Stimulated activated CD4-positive, alpha-beta T cell treated with anti-CD3 and anti-CD28 coated beads, Interleukin-2, amount 100 ng/mL, for 48 hours (primary cell): ENCODE measurements at places on chromosomes 3 and 15.

GRCh38 chr3:37955918-37956707 lies 34.5 kb upstream of the VILL start:
- no peak for DNase-seq

DNA sequence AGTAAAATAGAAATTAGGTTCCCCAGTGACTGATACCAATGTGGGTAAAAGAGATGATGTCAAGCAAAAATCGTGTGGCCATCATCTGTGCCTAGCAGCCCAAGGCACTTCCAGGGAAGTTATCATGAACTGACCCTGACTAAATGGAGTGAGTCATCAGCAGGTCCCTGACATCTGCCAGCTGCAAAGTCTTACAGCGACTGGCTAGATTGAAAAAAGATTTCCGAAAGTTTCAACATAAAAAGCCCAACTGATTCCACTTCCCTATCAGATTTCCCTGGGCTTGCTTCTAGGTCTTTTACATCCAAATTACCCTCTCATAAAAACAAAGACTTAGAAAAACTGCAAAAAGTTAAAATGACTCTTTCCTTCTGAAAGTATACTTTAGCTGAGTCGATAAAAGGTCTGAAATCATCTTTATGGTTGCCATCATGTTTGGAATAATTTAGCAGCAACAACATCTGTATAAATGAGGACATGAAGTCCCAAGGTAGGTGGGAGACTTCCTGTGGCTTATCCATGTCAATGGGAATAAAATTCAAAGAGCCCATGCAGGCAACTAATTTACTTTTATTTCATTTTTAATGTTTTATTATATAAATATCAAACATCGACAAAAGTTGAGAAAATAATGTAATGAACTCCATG lies 342.8 kb downstream of the ERC2 start:
- DNase-seq = no peak

GRCh38 chr3:13133471-13133981 lies 60.3 kb upstream of the IQSEC1 start:
- DNase-seq = no peak

GRCh38 chr15:67899596-67900283 lies 59.9 kb upstream of the RNU6-1 start:
- DNase-seq = no peak

DNA sequence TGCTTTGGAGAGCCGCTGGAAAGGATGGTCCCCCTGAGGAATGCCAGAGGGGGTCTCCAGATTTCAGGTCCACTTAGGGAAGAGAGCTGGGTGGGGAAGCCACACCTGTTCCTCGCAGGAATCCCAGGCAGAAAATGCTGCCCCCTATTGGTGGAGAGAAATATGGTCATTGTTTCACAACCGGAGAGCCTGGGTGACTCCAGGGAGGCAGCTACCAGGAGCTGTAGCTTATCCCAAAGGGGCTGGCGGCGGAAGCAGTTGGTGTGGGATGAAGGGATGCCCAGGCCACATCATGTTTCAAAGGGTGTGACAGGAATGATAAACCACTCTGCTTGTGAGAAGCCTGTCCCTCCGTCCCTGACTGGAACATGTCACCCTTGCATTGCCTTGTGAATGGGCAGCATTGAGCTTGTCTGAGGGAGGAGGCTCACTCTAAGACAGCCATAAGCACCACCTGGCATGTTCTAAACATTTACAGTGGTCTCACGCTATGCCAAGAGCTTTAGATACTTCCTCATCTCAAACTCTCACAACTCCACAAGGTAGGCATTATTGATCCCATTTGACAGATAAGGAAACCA lies 34.5 kb downstream of the POMGNT2 start:
- peak; percentile 14 for DNase-seq

GRCh38 chr3:78878011-78878410 lies 889.8 kb downstream of the ROBO1 start:
- DNase-seq = no peak

GRCh38 chr15:70535071-70535954 lies 228.0 kb downstream of the UACA start:
- no peak for DNase-seq

GRCh38 chr3:67381667-67382272 lies 272.6 kb downstream of the SUCLG2 start:
- DNase-seq = peak; percentile 33

DNA sequence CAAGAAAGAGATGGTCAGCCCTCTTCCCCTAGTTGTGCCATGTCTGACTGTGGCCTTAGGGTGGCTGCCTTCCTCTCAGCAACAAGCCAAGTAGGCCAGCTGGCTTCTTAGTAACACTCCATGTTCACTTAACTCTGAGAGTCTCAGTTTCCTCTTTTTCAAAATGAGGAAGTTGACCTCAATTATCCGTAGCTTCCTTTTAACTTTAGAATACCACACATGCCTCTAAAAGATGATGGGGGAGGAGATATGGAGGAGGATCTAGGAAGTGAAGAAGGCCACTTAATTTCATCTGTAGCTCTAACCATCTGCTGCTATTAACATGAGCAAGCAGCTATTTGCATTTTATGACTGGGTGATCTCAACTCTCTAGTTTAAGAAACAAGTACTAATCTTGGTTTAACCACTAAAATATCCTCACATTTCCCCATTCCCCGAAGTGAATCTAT lies 32.9 kb downstream of the CD200R1L start:
- no peak for DNase-seq

GRCh38 chr3:127454968-127455367 lies 135.6 kb downstream of the TPRA1 start:
- DNase-seq = no peak

- DNase-seq = no peak
These were observed 37.4 kb downstream of the WWTR1 start for GRCh38 chr3:149620291-149621020.

- DNase-seq = no peak
These were observed 36.4 kb downstream of the LINS1 start for GRCh38 chr15:100565591-100565990.

DNA sequence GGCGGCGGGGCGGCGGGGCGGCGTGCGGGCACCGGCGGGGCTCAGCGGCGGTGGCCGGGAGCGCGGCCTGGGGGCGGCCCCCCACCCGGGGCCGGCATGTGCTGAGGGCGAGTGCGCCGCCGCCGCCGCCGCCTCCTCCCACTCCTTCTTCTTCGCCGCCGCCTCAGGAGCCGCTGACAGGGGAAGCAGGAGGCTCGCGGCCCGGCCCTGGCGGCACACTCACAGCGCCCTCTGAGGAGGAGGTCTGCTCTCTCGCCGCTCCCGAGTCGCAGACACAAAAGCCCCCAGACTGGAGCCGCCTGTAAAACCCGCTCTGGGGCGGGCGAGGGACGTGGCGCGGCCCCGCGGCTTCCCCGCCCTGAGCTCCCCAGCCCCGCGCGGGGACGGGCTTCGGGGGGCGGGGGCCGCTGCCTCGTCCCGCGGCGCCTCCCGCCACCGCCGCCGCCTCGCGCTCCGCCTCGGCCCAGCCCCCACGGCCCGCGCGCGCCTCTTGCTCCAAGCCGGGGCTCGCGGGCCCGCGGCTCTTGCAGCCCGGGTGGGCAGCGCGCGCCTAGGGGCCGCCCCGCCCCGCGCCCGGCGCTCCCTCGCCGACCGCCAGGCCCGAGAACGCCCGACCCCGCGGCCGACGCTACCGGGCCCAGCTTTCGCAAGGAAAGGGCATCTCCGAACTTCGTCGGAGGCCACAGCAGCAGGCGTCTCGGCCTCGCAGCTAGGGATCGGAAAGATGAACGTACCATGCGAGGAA lies at the start of gene PYGO1:
TSS of gene PYGO1 (minus strand) at position 276 of the 745 bp plus-strand sequence. CDS start 462 bp downstream, outside the sequence.
- DNase-seq = peak; percentile 36

DNA sequence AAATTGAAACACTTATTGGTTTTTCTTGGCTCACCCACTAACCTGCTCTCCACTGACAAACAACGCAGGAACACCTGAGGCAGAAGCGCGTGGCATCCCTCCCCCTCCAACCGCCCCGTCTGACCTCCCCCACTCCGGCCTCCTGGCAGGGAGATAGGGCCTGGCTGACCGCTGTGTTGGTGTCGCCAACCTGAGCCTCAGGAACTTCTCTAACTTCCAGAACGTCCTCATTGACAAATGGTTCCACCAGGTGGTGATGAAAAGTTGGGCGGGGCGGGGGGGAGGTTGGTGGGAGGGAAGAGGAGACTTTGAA lies 22.8 kb downstream of the IL17RD start:
- no peak for DNase-seq

DNA sequence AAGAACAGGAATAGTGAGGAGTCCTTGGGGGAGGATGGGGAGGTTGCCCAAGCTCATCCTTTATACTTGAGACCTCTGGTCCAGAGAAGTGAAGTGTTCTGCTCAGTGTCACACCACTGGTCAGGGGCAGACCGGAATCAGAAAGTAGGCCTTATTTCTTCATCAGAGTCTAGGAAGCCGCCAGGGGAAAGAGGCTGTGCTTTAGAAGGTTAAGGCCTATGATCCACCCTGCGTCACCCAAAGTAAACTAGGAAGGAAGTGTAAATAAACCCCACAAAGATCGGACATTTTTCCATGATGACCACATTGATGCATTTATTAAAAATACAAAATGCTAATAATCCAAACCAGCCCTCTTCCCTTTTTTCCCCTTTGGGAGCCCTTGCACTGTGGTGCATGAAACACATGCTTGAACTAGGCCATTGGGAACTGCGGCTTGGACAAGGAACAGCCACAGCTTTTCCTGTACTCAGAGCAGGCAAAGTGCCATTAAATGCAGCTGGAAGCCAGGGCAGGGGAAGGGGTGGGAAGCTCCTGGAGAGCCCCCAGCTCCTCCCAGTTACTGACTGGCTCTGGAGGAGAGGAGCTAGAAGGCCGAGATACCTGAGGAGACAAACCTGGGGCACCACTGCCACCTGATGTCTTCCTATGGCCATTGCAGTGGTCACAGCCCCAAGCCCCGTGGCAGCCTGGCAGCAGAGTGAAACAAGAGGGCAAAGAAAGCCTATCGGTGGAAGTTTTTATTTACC lies 37.0 kb downstream of the CDC25A start:
- peak; percentile 49 for DNase-seq

GRCh38 chr3:188076176-188076575 lies 77.8 kb upstream of the LPP start:
- DNase-seq = no peak

DNA sequence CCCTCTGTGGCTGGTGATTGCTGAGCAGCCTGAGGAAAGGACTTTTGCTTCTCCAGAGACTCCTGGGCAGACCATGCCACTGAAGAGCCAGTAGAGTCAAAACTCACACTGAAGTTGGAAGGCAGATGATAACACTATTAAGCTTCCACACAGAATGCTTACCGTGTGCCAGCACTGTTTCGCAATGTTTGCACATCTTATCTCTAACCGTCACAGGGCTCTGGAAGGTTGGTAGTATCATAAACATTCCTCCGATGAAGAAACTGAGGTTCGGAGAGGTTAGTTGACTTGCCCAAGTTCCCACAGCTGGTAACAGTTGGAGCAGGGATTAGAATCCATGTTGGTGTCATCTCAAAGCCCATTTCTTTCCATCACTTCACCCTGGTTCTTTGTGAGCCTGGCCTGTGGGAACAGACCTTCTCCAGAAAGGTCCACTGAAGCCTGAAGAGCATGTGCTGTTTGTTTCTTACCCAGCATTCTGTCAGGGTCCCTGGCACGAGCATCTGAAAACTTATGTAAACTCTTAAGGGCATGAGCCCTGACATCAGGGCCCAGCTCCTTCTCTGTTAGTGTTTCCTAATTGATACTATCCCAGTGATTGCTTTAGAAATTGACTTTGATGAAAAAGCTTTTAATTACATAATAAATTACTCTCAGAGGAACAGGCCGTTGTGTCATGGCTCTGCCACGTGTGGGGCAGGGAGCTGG lies 77.0 kb upstream of the PRR23C start:
- DNase-seq = no peak

DNA sequence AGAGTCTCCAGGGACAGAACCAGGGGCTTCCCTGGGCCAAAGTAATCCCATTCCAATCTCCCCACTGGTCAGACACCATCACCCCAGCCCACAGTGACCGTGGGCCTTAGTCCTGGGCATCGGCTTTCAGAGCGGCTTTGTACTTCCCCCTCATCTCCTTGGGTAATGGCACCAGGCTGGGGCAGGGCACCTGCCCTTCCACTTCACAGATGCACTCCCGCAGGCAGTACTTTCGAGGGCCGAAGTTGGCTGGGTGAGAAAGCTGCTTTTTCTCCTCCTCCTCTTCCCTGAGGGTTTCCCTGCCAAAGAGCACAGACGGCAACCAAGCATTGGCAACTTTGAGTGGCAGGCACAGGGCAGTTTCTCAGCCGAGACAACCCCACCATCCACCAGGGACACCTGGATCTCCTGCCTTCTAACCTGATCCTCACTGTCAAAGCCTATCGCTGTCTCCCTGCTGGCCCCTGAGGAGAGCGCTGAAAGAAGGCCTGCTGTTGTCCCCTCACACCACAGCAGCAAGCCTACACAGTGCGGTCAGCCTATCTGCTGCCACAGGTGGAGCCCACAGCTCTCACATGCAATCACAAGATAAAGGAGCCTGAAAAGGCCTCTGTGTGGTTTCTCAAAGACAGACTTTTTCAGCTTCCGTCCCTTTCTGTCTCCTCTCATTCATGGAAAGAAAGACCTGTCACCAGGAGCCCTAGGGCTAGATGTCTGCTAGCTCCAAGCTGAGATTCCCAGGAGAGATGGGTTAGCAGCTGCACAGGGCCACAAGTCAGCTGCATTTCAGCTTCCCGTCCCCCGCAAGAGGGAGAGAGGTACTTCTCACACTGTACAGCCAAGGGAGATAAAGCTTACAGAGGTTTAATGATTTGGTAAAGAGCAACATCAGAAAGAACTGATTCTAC lies 12.5 kb downstream of the MRPS25 start:
- no peak for DNase-seq

GRCh38 chr15:89675606-89676005 lies 3.6 kb downstream of the PLIN1 start:
- no peak for DNase-seq

GRCh38 chr3:194890091-194890490 lies 204.4 kb downstream of the FAM43A start:
- DNase-seq = no peak

DNA sequence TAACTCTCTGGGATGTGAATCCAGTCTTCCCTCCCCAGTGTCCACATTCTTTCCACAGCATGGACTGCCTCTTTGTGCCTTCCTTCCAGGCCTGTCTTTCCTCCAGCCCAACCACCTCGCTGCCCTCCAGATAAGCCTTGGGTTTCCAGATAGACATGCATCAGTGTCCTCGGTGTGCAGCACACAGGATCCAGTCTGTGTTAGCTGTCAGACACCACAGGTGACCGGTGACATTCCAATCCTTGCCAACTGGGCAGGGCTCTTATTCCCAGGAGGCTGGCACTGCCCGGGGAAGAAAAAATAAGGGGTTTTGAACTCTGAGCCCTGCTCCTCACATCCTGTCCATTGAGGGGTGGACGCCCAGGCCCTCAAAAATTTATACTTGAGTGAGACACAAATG lies 6.0 kb upstream of the SLC6A1 start:
- no peak for DNase-seq

- DNase-seq = no peak
These were observed 55.8 kb upstream of the VILL start for GRCh38 chr3:37934631-37935289.

DNA sequence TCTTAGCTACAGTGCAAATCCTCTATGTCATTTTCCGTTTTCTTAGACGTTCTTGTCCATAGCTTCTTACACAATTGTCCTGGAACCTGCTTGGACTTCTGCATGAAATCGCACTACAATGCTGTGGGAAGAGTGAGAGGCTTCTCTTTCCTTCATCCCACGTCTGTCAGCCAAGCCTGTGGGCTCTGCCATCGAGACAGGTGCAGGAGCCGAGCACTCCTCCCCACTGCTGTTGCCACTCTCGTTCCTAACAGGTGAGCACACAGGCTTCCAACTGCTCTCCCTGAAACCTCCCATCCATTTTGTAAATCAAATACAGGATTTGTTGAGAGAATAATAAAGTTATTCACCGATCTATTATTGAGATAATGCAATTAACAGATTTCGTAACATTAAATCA lies 23.5 kb downstream of the ZXDC start:
- no peak for DNase-seq

- DNase-seq = no peak
These were observed 13.7 kb downstream of the ZIC1 start for GRCh38 chr3:147422601-147423536.
